ENCODE measurements at places on chromosomes 11 and 22.
A peak's percentile ranks its signal among the peaks of the same experiment; 100 is the strongest.

DNA sequence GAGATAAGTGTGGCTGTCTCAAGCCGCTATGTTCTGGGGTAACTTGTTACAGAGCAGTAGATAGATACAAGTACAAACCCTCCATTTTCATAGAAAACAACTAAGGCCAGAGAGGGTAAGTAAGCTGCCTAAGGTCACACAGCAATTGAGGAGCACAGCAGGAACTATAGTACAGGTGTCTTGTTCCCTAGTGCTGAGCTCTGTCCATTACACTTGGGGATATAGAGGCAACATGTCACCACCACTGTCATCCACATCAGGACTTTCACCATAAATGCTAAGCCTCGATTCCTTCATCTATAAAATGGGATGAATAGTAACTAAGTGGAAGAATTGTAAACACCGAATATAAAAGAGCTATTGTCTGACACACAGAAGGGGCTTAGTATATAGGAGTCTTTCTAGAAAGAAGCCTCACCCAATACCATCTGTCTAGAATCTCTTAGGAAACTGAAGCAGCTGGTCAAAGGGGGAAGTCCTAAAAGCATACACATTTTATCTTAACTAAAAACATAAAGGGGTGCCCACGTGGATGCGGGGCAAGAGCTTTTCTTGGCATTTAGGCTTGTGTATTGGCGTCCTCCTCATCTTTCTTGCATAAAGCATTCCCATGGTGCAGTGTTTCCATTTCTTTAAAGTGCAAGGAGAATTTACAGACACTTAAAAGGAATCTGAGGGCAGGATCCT is 93.8 kb upstream of the ALX4 start:
- DNase-seq = no peak

- no peak for DNase-seq
Measured at GRCh38 chr11:7538031-7538430, 24.2 kb downstream of the PPFIBP2 start.

GRCh38 chr22:35598396-35598710 is 18.8 kb downstream of the MB start:
- no peak for DNase-seq

DNA sequence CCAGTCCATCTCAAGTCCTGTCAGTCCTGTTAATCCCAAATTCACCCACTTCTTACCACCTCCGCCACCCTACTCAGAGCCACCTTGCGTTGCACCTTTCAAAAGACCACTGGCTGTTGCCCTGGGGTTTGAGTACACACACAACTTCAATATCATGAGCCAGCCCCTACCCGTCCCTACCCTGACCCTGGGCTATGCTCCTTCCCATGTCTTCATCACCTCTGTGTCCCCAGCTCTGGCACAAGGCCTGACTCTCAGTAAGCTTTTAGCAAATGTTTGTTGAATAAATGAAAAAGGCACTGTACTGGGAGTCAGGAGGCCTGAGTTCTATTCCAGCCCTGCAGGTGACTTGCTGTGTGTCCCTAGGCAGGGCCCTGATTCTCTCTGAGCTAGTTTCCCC is 26.5 kb downstream of the OTOG start:
- DNase-seq = peak; percentile 38

GRCh38 chr11:10984250-10984649 is 126.4 kb upstream of the ZBED5 start:
- no peak for DNase-seq

GRCh38 chr11:25838918-25839625 is 492.9 kb upstream of the ANO3 start:
- DNase-seq = no peak

DNA sequence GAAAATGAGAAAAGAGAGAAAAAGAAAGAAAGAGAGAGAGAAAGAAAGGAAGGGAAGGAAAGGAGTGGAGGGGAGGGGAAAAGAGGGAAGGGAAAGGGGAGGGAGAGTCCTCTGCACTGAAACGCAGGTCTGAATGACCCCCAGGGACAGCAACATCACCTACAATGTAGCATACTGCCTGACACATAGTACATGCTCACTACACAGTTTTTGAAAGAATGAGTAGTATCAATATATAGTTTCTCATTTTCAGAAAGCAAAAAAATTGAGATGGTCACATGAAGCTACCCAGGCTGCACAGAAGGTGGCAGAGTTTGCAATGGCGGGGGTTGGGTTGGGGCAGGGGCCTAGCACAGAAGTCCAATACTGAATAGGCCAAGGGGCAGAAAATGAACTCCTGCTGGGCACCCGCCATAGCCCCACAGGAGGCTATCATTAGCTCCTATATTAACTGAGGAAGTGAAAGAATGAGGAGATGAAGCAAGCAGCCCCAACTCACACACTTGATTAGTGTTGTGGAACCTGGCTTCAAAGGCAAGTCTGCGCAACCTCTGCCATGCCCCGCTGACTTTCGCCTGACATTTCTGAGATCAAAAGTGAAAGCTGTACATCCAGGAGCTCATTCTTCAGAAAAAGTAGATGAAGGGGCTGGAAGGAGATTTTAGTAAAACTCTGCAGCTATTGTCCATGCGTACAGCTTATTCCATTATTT is 241.2 kb upstream of the SYN3 start:
- DNase-seq = no peak

DNA sequence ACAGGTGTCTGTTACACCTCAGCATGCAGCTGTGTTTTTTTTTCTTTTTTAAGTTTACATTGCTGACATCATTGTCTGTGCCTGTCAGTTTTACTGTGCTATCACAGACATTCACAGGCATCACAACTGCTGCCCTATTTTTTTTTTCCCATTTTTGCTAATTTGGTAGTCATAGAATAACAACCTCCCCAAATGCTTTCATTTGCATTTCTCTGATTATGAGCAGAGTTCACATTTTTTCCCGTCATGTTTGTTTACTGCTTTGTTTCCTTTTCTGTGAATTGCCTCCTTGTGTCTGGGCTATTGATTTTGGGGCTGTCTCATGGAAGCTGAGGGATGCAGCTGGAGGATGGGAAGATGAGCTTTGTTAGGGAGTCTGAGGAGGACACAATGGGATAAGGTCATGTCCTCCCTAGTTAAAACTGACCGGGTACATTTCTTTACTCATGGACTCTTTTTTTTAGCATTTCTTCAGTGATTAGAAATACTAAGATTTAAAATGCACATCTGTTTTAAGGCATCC is 155.1 kb downstream of the LDLRAD3 start:
- no peak for DNase-seq

DNA sequence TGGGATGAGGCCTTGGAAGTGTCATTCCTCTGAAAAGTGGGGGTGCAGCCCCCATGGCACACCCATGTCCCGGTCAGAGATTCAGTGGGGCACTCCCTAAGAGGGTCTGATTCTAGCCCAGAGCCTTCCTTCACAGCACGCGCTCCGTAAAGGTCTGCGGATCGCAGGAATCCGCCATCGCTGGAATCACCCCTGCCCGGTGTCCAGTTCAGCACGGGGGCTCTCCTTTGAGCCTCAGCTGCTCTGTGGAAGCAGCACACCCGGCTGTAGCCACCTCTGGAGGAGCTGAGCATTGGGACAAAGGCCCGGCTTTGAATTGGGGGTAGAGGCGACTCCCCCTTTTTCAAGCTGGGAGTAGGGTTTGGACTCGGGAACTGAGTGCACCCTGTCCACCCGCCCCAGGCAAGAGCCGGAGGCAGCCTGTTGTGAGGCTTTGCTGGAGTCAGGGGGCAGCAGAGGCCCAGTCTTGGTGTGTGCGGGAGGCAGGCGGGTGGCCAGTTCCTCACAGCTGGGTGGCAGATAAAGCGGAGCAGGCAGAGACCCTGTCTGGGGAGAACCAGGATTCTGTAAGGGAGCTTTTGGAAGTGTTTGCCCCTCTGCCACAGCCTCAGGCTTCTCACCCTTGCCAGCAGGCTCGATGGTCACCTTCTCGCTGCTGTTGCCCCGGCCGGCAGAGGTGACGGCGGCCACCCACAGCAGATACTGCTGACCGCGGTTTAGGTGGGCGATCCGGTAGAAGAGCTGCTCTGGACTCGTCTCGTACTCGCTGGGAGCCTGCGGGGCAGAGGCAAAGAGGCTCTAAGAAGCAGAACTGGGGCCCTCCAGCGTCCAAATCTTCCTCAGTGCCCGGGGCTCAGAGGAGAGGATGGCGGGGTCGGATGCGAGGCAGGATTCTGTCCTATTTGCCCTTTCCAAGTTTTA is 115.9 kb downstream of the CEP164 start:
- DNase-seq = peak; percentile 87

DNA sequence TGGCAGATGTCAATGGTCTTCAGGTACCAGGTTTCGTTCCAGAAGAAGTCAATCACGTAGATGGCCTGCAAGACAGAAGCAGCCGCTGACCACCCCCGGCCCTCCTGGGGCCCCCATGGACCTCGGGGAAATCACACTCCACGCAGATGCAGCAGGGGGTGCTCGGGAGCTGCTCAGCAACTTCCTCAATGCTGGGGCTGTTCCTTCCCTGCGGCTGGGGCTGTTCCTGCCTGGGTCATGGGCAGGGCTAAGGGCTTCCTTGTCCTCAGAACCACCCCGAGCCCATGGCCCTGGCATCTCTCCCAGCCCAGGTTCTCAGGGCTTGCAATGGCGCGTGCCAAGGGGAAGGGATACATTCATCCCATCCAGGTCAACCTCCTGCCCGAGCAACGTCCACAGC is 10.3 kb downstream of the DHCR7 start:
- no peak for DNase-seq

- no peak for DNase-seq
Measured at GRCh38 chr22:29129808-29130140, 56.9 kb downstream of the KREMEN1 start.
